Mesenteric fat pad (tissue), 1 donor: ENCODE measurements at places on chromosomes 7 and 10. TPM values are rescaled to one million over a fixed set of nuclear protein-coding genes. Genes with fewer than 3 reads are reported as not detected.
A peak's percentile ranks its signal among the peaks of the same experiment; 100 is the strongest.

The SH2D4B gene
- total RNA-seq, result 0.35 TPM

- DNase-seq, result no peak
Measured at GRCh38 chr7:73839743-73840714, 2.3 kb downstream of the METTL27 start.

DNA sequence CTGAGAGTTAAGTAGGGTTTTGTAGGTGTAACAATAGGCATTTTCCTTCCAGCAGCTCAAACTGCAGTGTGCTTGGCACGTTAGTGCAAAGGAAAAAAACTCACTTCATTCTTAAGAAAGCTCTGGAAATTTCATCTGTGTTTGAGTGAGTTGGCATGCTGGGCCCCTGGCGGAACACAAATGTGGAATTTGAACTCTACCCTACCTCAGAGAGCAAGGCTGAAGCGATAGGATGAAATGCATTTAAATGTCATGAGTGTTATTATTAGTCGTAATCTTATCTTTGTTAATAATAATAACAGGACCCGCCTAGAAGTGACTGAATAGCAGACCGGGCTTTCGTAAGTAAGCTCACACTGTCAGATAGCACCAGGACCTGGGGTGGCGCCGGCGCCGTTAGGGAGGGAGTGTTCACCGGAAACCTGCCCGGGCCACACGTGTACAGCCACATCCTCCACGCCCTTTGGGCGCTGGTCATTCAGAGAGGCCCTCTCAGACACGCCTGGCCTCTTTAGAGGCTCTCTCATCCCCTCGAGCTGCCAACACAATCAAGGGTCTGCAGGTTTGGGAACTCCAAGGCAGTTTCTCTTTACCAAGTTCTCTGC, 63.5 kb downstream of the GRK5 start:
- DNase-seq, result peak; percentile 94

GRCh38 chr7:7790041-7790741, 71.8 kb upstream of the RPA3 start:
- DNase-seq, result no peak

- no peak for DNase-seq
Measured at GRCh38 chr10:103580011-103580410, 86.5 kb downstream of the NEURL1 start.

The OR2F1 gene
- total RNA-seq, result not detected

DNA sequence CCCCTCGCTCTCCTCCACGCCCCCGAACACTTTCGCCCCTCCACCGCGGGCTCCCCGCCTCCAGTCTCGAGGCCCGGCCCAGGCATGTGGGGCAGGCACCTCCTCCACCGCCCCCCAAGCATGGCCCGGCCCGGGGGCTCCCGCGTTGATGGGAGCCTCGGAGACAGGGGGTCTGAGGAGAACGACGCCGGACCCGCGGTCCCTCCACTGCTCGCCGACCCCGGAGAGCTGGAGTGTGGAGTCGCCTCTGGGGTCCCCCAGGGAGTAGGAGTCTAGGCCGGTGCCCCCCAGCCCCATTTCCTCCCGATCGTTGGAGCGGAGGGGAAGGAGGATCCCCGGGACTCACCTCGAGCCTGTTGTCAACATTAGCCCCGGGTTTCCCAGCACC, 206 bp downstream of the UPF2 start:
- peak; percentile 90 for DNase-seq

DNA sequence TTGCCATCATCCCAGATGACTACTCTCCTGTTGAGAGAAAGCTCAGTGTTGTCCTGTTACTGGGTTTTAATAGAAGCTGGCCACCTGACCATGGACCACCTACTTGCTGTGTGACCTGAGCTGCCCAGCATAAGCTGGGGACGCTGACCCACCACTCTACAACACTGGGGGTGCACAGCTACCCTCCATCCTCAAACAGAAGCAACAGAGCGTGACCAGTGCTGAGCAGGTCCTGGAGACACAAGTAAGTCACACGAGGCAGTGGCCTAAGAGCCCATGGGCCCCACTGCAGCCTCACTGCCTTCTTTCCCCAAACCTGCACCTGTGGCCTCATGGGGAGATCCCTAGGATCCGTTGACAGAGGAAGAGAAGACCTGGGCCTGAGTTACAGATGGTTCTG, 198.6 kb upstream of the ADARB2 start:
- DNase-seq, result no peak

- DNase-seq, result no peak
Measured at GRCh38 chr7:112940314-112940732, 146.3 kb downstream of the GPR85 start.

The ERVW-1 gene
- not detected for total RNA-seq

- DNase-seq, result no peak
Measured at GRCh38 chr10:89122433-89123051, 84.6 kb downstream of the CH25H start.

The SCIN gene
- 3.9 TPM for total RNA-seq
